ENCODE measurements at places on chromosomes 7 and 10.

- DNase-seq, result no peak
Observed at GRCh38 chr7:51124321-51124720, 192.3 kb downstream of the COBL start.

GRCh38 chr7:38574086-38574485, 57.1 kb downstream of the AMPH start:
- DNase-seq, result no peak

DNA sequence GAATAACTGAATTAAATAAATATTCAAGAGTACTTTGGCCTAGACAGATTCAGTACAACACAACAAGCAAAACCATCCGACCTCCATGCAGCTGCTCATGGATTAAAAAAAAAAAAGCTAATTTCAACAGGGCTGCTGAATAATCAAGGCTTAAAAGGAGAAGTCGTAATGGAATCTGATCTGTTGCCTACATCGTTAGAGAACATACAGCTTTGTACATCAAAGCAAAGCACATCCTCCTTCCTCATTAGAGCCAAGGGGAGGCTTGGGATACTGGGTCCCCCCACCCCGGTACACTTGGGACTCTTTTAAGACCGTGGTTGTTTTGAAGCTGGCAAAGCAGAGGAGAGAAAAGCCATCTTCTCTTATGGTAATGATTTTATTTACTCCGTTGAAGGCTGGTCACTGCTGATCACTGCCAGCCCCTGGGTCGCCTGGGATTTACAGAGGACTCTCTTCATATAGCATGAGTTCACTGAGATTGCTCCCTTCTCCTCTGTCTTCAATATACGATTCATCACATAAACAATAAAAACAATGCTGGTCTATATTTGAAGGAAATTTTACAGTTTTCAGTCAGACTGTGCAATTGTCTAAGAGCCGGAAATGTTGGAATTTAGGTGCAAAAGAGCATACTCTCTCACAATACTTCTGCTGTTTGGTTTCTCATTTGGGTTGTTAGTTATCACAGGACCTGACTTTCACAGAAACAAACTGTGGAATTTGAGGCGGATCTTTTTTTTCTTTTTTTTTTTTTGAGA, 148.8 kb downstream of the FAM107B start:
- DNase-seq, result no peak

GRCh38 chr7:152911922-152912321, 152.4 kb downstream of the ACTR3B start:
- no peak for DNase-seq

- DNase-seq, result no peak
Observed at GRCh38 chr10:77599651-77600050, 38.0 kb downstream of the KCNMA1 start.

All from lung microvascular endothelial cell (primary cell).